ENCODE measurements at places on chromosomes 2 and 18. TPM values are rescaled to one million over a fixed set of nuclear protein-coding genes. Genes with fewer than 3 reads are reported as not detected.

GRCh38 chr2:8674420-8675009 is 7.3 kb upstream of the ID2 start:
- no peak for DNase-seq

DNA sequence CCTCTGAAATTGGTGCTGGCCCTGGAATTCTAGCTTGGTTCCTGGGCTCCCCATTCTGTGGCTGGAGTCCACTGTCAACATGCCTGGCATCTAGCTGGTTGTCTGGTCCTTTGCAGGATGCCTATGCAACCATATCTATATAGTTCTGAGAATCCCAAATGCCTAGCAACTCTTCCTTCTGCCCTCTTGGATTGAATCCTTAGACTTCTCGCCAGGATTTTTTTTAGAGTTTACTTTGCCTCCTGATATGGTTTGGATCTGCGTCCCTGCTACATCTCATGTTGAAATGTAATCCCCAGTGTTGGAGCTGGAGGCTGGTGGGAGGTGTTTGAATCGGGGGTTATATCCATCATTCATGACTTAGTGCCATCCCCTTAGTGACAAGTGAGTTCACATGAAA is 65.0 kb upstream of the LYPD1 start:
- no peak for DNase-seq

GRCh38 chr2:202158796-202159195 is 79.6 kb downstream of the SUMO1 start:
- DNase-seq: no peak

GRCh38 chr2:144481109-144481508 is 38.8 kb downstream of the ZEB2 start:
- DNase-seq: no peak

- DNase-seq: no peak
Observed at GRCh38 chr2:25369876-25370275, 28.2 kb upstream of the DNMT3A start.

The SERPINB11 gene
- total RNA-seq: not detected

The POTEJ gene
- total RNA-seq: not detected

- no peak for DNase-seq
Observed at GRCh38 chr2:216391401-216391800, 19.1 kb upstream of the MARCHF4 start.

DNA sequence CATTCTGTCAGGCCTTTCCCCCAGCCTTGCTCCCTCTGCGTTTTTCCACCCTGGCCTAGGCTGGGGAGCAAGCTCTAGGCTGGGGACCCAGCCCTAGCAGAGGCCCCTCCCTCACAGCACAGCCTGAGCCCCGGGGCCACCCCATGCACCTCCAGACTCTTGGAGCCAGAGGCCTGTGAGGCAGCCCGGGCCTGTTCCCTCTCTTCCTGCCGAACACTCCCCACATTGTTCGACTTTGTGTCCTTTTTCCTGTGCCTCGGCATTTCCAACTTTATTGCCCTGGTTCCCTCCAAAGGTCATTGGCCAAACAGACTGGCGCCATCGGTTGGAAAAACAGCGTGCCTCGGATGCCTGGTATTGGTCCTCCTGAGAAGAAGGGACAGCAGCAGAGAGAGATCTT is 79.7 kb downstream of the HS1BP3 start:
- no peak for DNase-seq

GRCh38 chr2:220318508-220318907 is 691.1 kb downstream of the SLC4A3 start:
- DNase-seq: no peak

Measured in breast epithelium (tissue), 4 donors.